ENCODE measurements at places on chromosomes 7 and 10.
A peak's percentile ranks its signal among the peaks of the same experiment; 100 is the strongest.

DNA sequence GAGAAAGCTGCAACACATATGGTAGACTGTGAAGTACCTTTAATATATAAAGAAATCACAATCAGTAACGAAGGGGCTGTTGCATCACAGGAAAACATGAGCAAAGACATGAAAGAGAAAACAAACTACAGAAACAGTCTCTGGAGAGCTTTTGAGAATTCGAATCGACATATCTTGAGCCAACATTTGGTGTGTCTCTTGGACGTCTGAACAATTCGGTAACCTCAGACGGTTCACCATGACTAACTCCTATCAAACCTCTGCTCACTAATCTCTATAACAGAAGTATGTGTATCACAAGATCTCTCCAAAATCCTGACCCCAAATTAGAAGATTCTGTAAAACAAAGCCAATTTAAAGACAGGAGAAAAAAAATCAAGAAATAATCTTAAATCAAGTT, 262.0 kb upstream of the YAE1 start:
- no peak for DNase-seq

- no peak for DNase-seq
Measured at GRCh38 chr10:35561715-35562114, 43.4 kb upstream of the GJD4 start.

- DNase-seq: no peak
Measured at GRCh38 chr10:17644485-17644943, 563 bp downstream of the STAM start.

GRCh38 chr7:123916240-123916724, 8.8 kb upstream of the SPAM1 start:
- no peak for DNase-seq

GRCh38 chr7:104271948-104272347, 56.5 kb upstream of the LHFPL3 start:
- no peak for DNase-seq

GRCh38 chr10:63494951-63495350, 26.2 kb upstream of the REEP3 start:
- no peak for DNase-seq

- no peak for DNase-seq
Measured at GRCh38 chr7:142452791-142453190, 194.9 kb upstream of the PRSS58 start.

DNA sequence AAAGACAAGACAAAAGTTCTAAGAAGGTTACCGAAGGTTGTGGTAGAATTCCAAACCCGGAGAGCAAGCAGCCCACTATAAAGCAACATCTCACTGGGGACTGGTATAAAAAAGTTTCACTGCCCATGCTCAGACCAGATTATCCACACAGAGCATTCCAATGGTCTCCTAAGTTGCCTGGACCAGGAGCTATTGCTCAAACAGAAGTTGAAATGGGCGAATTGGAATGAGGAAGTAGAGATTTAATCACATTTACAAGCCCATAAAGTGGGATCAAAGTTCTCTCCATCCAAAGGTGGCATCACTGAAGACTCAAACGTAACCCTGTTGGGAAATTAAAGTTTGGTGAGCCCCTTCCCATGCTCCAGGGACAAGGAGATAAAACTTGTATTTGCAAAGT, 19.8 kb downstream of the OR2F1 start:
- no peak for DNase-seq

GRCh38 chr7:157445246-157445955, 108.6 kb downstream of the DNAJB6 start:
- DNase-seq: no peak

GRCh38 chr10:30821994-30822692, 192.6 kb upstream of the LYZL2 start:
- DNase-seq: no peak

- no peak for DNase-seq
Measured at GRCh38 chr7:157090485-157091165, 48.1 kb upstream of the UBE3C start.

- DNase-seq: peak; percentile 35
Measured at GRCh38 chr7:21939136-21939857, 6.4 kb downstream of the CDCA7L start.

- no peak for DNase-seq
Measured at GRCh38 chr7:18179093-18179492, 151.4 kb upstream of the PRPS1L1 start.

- no peak for DNase-seq
Measured at GRCh38 chr10:21501731-21502347, 23.6 kb downstream of the SKIDA1 start.

GRCh38 chr10:114319406-114320248, 80.6 kb downstream of the VWA2 start:
- no peak for DNase-seq

DNA sequence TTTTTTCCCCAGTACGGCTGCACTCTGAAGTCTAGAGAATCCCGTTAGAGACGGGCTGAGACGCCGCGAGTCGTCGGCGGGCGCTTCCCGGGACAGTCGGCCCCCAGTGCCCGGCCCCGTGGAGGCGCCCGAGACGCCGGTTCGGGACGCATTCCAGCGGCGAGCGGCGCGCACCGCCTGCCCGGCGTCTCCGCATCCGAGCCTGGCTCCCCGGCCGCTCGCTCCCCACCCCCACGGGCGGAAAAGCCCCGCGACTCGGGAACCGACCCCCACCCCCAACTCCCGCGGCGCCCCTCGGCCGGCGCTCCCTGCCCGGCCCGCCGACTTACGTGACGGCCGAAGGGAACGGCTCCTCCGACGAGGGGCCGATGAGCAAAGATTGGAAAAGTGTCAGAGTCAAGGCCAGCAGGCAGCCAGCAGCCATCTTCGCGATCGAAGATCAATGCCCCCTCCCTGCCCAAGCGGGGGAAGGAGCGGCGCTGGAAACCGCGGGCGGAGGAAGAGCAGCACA, 486 bp downstream of the CACNA2D1 start:
- DNase-seq: no peak

GRCh38 chr7:116122972-116123595, 87.3 kb upstream of the TES start:
- no peak for DNase-seq

DNA sequence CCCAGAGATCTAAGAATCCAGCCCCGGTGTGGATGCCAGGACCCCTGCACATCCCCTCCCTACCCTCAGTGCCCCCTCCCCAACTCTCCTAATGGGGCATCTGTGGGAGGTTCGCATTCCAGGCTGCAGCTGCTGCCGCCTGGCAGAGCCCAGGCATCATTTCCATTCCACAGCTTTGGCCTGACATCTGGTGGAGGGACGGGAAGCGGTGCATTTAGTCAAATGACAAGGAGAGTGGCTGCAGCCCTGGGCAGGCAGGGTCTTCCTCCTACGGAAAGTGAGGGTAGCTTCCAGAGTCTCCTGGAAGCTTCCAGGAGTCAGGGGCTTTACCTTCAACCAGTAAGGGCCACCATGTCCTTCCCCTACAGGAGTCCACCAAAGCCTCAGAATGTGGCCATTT, 30.8 kb downstream of the PRLHR start:
- no peak for DNase-seq

GRCh38 chr7:14834456-14834855, 68.1 kb downstream of the DGKB start:
- DNase-seq: no peak

- no peak for DNase-seq
Measured at GRCh38 chr7:35761871-35762677, 38.8 kb upstream of the SEPTIN7 start.

DNA sequence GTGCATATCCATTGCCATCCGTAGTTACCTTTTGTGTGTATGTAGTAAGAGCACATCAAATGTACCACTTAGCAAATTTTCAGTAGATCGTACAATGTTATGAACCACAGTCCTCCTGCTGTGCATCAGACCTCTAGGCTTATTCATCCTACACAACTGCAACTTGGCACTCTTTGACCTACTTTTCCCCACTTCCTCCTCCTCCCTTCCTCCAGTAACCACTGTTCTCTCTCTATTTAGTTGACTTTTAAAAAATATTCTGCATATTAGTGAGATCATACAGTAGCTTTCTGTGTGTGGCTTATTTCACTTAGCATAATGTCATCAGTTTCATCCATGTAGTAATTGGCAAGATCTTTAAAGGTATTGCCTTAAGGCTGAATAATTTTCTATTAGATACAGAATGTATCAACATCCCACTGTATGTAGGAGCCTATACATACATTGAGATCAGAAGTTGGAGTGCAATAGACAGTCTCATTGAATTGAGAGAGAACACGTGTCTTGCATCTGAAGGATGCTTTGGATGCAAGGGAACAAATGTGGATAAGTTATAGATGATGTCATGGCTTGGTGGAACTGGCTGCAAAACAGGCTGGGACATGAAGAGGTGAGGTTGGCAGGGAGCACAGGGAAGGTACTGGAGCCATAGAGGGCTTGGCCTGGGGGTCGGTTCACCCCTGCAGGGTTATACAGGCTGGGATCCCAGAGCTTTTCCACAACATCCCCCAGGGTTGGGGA, 83.0 kb upstream of the FAM180A start:
- DNase-seq: no peak

DNA sequence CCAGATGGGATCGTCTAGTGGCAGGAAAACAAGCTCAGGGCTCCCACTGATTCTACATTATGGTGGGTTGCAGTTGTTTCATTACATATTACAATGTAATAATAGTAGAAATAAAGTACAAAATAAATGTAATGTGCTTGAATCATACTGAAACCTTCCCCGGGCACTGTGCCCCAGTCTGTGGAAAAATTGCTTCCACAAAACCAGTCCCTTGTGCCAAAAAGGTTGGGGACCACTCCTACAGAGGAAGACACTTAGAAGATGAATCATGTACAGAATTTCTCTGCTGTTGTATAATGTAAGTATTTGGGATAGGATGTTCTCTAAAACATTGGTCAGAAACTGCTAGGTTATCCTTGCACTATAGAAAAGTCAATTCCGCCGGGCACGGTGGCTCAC, 11.3 kb upstream of the PHYH start:
- DNase-seq: no peak

- no peak for DNase-seq
Measured at GRCh38 chr10:130354573-130354954, 218.4 kb downstream of the GLRX3 start.

- DNase-seq: no peak
Measured at GRCh38 chr7:77893813-77894212, 95.2 kb downstream of the PHTF2 start.

DNA sequence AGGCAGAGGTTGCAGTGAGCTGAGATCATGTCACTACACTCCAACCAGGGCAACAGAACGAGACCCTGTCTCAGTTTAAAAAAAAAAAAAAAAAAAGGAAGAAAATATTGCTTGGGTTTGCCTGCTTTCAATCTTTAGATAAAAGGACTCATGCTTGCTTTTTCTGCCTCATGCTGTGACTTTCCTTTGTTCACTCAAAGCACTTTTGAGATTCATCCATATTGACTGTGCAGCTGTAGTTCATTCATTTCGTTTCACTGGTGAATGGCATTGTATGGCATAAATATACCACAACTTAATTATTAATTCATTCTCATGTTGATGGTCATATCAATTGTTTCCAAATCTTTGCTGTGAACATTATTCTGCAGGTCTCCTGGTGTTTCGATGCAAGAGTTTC, 97.6 kb upstream of the NFE2L3 start:
- DNase-seq: no peak

DNA sequence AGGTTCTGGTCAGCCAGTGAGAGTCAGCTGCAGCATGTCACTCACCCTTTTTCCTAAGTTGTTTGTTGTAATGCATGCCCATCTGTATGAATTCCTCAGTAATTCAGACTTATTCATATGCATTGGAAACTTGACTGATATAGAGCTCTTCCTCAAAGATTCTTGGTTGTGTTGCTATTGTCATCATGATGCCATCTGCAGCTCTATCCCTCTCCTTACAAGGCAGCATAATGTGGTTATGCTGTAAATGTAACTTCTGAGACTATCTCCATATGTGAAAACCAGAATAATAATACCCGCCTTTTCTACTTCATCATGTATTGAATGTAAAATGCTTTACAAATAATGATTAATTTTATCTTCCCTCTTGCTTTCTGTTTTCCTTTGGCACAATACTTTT, 252.6 kb upstream of the MTPN start:
- no peak for DNase-seq

DNA sequence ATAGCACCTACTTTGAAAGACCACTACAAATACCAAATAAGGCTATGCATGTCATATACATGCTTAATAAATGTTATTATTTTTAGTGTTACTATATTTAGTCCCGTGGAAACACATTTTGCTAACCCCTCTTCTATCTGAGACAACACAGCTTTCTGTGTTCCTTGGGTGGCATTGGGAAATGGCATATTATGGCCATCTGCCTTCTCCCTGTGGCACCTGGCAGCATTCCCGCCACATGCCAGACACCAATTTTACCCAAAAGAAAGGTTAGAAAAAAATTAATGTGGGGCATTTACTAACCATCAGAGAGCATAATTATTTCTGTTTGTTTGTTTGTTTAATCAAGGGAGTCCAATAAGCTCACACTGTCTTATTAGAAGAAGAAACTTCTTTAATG, 168.6 kb upstream of the ETV1 start:
- no peak for DNase-seq

DNA sequence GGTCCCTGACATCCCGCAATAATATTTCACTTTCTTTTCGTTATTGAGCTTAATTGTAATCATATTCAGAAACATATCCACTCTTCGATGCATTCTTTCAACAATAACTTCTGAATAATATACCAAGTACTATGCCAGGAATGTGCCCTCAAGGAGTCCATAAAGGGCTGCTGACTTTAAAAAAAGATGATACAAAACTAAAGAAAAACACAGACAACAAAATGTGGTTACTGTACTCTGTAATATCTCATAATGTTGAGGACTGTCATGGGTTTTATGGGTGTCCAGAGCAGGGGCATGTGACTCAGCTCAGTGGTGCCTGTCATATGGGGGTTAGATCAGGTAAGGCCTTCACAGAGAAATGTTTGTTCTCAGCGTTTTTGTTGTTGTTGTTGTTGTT, 73.7 kb downstream of the ARL4A start:
- DNase-seq: no peak

DNA sequence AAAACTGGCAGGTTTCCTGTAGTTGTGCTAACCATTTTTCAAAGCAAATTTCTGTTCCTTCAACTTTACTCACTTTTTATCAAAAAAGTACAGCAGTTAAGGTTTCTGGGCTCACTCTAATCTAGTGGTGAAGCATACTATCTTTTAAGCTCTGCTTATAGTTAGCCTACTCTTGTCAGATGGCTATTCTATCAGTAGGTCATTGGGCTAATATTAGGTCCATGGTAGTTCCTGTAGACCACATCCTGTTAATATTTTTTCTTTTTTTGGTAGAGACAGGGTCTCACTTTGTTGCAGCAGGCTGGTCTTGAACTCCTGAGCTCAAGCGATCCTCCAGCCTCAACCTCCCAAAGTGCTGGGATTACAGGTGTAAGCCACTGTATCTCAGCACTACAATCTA, 27.9 kb upstream of the NRCAM start:
- DNase-seq: no peak

DNA sequence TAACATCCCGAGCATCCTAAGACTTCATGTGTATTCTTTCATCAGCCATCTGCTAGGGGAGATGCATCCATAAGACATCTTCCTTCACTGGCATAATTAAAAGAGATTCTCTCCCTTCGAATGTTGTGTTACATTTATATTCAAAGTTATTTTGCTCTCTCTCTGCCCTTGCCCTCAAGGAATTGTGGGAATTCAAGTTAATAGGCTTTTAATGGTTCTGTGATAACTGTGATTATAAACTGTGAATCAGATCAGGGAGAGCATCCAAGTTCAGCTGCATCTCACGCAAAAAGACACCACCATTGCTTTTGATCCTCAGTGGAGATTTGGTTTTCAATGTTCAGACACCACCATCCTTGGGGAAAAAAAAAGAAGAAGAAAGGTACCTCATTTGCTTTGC, 9.2 kb upstream of the TEX36 start:
- DNase-seq: no peak
